NCI-H2081 (cell line): ENCODE measurements at places on chromosomes 2 and 18.

DNA sequence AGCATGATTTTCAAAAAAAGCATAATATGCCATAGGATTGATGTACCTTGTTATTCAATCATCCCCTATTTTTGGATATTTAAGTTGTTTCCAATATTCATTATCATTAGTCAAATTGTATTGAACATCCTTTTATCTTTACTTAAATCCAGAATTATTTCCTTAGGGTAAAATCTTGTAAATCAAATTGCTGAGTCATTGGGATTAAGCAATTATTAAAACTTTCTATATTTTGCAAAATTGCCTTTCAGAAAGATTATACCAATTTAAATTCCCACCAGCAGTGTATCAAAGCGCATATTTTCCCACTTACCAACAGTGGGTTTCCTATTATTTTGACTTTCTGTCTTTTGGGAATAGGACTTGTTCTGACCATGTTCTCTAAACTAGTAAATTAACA is 159.3 kb downstream of the SS18 start:
- DNase-seq = no peak

DNA sequence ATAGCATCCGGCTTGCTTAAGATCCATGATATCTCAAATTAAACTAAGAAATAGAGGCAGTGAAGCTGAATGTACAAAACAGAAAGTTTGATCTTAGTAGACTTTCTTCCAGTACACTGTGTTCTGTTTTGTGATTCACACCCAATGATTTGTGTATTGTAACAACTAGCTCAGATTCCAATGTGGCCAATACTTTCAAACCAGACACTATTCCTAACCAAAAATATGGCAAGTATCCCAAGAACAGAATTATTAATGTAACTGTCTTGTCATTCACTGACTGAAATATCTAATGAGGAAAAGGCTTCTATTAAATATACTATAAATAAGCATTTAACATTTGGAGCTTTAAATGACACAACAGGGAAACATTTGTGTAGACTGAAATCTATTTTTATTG is 299.1 kb downstream of the NRXN1 start:
- DNase-seq = no peak

GRCh38 chr2:18245375-18245774 is 315.1 kb downstream of the RDH14 start:
- no peak for DNase-seq

DNA sequence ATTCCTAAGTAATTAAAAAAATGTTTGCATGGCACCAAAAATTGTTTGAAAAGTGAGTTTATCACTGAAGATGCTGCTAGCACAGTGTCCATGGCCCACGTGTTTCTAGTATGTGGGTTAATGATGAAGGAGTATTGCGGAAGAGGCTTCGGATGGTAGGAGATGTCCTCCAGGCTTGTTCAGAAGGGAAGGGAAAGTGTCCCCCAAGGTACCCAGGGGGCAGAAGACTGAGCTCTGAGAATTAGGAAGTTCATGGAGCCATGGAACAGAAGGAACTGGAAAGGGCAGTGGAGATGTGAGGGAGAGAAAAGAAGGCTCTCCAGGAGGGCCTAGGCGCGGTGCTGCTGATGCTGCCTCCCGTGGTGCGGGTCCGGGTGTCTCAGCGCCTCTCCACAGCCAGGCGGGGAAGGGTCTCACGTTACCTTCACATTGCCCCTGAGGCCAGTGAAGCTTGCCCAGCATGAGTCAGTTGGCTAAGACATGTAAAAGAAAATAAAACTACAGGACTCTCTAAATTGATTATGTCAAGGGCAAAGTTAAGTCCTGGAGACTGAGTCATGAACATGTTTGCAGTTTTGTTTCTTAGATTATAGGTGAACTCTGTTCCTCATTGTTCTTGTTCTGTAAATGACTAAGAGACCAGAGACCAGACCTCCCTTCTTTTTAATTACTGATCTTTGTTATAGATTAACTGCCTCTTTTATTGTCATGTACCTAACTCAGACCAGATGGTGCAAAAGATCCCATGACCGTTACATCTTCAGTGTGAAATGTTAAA is 89.0 kb downstream of the MTCL1 start:
- DNase-seq = no peak

GRCh38 chr2:233990261-233990798 is 60.2 kb upstream of the SPP2 start:
- no peak for DNase-seq

- no peak for DNase-seq
Observed at GRCh38 chr2:230722207-230722885, 9.7 kb downstream of the CAB39 start.

- DNase-seq = peak; percentile 77
Observed at GRCh38 chr2:163736433-163737189, 803 bp upstream of the FIGN start.

DNA sequence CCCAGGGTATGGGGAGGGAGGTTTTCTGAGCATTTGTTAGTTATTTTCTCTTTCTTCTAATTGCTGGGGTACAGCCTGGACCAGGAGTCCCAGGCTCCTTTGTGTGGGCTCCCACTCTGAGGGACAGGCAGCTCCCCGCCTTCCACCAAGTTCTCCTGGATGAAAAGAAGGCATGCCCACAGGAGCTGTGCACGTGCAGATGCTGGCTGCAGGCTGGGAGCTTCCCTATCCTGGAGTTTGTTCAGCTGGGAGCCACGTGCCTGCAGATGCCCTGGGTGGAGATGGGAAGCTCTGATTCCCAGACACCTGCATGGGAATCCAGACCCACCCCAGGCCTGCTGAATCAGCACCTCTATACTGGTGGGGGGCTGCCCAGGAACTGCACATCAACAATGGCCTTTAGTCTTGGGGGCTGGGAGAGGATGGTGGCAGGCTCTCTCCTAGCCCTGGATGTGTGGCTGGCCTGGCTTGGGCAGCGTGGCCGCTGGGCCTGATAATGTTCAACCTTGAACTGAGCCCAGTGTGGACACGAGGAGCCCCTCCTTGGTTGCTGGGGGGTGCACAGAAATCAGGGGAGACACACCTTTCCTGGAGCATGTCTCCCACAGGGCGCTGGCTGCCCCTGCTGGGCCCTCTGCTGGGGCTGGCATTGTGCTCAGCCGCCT is 233.6 kb upstream of the HS6ST1 start:
- DNase-seq = no peak

- DNase-seq = no peak
Observed at GRCh38 chr2:113236367-113237159, 42.2 kb downstream of the PAX8 start.

DNA sequence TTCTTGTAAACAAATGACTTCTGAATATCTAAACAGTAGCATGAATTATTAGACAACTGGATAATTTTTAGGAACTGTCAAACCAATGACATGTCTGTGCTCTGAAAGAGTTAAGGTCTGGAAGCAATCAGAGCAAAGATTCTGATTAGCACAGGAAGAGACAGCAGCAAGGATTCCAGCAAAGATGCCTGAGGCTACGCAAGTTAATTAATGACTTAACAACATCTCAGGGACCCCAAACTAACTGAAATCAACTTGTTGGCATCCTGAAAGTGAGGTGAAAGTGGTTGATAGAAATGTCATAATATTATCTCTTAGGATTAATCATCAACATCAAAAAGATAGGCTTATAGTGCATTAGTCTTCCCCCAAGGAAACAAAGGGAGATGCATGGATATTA is 123.3 kb upstream of the TMEM200C start:
- no peak for DNase-seq

- no peak for DNase-seq
Observed at GRCh38 chr2:180450841-180451240, 443.7 kb upstream of the CWC22 start.

DNA sequence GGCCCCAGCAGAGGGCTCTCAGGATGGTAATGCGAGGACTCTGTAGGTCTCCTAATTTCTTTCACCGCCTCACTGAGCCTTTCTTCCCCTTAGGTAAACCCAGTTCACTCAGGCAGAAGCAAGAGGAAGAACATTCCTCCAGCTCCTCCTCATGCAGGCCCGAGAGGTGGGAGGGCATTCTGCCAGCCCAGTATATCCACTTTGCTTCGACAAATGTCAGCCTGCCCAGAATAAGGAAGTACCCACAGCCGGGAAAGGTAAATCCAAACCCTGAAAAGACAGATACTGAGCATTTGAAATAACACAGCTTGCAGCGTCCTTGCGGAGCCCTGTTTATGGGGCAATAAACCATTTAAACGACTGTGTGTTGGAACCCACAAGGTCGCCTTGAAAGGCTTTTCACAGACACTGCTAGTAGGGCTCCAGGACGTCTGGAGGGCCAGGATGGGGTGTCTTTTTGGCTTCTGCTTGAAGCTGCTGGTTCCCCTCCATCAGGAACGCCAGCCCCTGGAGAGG is 63.0 kb upstream of the STPG4 start:
- no peak for DNase-seq

GRCh38 chr2:10441948-10442347 is 6.2 kb downstream of the ODC1 start:
- no peak for DNase-seq

DNA sequence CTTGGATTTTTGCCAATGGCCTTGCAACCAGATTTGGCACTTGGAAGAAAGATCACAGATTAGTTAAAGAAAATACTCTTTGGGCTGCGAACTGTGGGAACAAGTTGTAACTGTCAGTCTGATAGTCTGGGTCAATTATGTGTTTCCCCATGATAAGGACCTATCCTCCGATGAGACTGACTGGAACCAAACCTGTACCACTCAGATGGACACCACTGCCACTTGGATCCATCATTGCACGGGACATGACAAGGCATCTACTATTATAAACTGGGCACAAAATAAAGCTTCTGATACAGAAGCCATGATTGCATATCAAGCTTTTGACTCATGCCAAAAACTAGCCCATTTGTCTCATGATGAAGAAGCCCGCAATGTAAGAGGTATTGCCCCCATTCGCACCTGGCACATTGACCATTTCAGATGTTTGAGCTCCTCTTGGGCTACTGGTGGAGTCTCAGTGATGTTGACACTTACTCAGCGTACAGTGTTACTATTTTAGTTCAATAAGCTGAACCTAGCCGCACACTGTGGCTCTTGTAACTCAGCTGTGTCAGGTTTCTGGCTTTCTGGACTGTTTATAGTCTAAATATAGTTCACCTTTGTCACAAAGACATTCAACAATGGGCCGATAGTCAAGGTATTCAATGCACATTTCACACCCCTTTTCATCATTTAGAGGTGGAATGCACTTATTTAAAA is 179.8 kb upstream of the RBBP8 start:
- no peak for DNase-seq

DNA sequence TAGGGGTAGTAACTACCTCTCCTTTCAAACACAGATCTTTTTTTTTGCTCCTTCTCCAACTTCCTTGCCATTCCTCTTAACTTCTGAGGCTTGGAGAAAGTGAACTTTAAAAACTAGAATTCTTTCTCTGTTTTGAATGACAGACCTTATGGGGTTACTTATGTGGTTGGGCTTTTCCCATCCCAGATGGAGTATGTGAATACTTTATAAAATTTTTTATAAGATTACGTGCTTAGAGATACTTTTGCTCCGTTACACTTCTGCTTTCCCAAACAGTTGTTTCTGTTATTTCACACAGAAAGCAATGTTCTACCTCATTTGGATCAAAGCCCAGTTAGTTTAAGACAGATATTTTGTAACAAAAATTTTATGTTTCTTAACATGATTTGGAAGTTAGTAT is 20.2 kb downstream of the GREB1L start:
- DNase-seq = no peak

- DNase-seq = no peak
Observed at GRCh38 chr18:75214332-75214690, 3.7 kb downstream of the TSHZ1 start.
